ENCODE measurements at places on chromosomes 5 and 9.

- no peak for DNase-seq
Observed at GRCh38 chr5:859391-859790, 8.6 kb upstream of the ZDHHC11 start.

DNA sequence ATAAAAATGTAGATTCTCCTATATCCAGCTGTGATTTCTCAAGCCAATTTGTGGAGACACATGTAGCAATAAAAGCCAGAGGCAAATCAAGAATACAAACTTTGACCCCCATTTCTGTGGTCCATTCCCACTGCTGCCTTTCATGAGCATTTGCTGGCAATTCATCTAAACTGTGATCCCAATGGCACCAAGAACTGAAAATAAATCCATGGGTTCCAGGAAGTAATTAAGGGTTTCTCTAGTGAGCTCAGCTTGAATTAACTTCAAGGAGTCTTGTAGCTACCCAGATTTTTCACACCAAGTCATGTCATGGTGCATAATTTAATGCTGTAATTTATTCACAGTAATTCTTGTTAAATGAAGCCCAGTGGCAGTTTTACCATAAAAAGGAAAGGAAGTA lies 145.0 kb upstream of the SMC2 start:
- no peak for DNase-seq

- no peak for DNase-seq
Observed at GRCh38 chr5:90111364-90112032, 298.1 kb downstream of the CETN3 start.

GRCh38 chr5:73783828-73784227 lies 157.8 kb downstream of the ARHGEF28 start:
- no peak for DNase-seq

DNA sequence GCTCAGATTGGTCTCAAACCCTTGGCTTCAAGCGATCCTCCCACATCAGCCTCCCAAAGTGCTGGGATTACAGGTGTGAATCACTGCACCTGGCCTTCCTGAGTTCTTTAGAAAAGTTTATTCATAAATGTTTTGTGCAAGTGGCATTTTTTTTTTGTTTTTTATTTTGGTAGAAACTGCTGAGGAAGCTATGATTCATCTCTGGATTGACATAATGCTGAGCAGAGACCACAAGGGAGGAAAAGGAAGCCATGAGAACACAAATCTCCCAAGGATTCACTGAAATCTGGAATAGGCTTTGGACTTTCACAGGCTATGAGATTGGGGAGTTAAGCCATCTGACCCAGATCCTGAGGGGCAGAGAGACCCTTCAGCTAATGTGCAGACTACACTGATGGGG lies 3.4 kb upstream of the SLC46A2 start:
- DNase-seq, result no peak

DNA sequence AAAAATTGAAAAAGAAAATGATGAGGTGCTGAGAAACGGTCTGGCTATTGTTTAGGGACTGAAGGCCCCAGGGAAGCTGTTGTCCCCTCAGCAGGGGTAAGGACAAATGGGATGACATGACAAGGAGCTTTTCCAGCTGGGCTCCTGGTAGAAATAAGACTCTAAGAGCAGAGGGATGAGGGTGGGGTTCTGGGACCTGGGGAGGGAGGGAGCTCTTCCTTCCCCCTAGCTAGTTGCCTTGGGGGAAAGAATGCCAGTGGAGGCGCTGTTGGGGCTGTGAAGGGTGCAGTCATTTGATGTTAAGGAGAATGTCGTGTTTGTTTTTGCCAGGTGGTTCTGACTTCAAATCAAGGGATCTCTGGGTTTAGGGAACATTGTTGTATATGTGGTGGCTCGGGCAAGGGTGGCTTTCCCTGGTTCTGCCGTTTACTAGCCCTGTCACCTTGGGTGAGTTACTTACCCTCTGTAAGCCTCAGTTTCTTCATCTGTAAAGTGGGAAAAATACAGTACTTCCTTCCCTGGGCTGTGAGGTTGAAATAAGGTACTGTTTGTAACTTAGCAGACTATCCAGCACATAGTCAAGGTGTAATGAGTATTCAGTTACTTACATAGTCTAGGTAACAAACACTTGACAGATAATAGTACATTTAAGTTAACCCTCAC lies 47.8 kb downstream of the WWC1 start:
- DNase-seq, result no peak

GRCh38 chr9:116323012-116323411 lies 169.4 kb downstream of the PAPPA start:
- DNase-seq, result no peak

GRCh38 chr5:133457439-133458355 lies 154.6 kb downstream of the FSTL4 start:
- no peak for DNase-seq

- peak; percentile 7 for DNase-seq
Observed at GRCh38 chr5:173328844-173329490, 753 bp upstream of the STC2 start.

DNA sequence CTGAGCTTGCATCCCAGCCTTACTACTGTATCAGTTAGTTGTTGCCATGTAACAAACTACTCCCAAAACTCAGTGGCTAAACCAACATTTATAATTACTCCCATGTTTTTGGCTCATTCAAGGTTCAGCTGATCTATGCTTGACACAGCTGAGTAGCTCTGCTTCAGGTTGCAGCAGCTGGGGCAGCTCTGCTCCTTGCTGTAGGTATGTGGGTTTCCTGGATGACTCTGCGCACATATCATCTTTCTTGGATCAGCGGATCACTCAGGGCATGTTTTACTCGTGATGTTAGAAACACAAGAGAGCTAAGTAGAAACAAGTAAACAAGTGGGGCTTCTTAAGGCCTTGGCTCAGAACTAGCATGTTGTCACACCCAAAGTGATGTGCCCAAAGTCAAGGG lies 15.1 kb downstream of the TEK start:
- DNase-seq, result no peak
